ENCODE measurements at places on chromosomes 1 and 21.

DNA sequence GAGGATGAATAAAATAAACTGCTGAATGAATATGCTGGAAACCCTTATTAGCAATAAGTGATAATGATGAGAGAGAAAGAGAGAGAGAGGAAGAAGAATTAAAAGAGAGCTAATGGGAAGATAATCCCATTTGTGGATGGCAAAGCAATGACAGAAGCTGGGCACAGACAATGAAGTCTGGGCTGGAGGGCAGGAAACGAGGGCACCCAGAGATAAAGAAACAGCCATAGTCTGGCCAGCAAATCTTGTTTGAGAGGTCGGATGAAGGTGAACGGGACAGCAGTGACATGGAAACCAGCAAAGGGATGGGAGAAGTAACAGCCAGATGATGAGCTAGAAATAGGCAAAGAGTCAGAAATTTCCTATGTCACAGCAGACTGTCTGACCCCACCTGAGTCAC lies 155.9 kb downstream of the ASTN1 start:
- DNase-seq, result no peak

DNA sequence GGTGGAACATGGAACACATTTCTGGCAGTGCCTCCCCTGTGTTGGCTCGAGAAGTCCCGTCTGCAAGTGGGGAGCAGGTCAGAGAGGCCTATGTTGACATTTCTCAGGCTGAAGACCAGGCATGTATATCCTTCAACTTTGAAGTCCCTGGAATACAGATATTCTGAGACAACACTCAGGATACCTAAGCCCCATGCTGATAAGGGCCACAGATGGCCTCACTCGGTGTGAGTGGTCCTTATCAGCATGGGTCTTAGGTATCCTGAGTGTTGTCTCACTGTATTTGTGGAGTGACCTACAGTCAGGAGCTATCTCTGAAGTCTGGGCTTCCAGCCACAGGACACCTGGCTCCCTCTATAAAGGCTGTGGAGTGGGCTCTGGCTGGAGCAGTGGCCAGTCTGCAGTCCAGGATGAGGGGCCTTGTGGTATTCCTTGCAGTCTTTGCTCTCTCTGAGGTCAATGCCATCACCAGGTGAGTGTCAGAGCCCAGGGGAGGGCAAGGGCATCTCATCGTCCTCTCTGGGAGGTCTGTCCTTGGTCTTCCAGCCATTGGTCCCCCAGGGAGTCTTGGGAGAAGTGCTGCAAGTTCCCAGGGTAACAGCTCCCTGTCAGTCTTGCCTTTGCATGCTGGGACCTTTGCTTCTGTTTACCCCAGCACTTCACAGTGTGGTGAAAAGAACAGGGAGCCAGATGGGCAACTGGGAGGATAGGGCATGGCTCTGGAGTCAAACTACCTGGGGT lies 29.6 kb downstream of the PROK1 start:
- DNase-seq, result no peak

DNA sequence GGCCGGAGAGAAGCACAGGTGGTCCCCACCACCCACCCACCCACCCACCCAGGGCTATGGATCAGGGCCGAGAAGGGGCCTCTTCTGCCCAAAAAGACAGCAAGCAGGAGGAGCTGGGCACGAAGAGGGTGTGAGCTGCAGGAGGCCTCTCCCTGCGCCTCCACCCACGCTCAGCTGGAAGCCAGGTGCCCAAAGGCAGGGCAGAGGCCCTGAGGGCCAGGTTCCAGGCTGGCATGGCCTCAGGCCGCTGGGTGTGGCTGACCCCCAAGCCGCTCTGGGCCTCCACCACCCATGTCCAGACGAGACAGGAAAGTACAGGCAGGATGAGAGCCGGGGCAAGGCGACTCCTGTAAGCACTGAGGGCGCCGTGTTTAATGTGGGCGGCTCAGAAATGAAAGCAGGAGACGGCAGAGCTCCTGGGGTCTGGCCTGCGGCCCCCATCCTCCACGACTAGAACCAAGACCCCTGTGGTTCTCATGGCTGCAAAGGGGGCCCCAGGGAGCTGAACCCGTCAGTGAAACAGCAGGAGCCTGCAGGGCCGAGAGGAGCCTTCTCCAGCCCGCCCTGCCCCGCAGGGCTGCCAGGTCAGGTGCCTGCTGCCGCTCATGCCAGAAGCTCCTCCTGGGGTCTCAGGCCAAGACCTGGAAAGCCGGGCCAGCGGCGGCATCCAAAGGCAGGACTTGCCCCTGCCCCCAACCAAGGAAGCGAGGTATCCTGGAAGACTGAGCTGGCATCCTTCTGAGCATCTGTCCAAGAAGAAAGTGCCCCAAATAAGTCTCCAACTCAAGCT lies 56.0 kb downstream of the MEGF6 start:
- DNase-seq, result no peak

- peak; percentile 10 for DNase-seq
Measured at GRCh38 chr1:20698195-20698910, 19.5 kb downstream of the KIF17 start.

DNA sequence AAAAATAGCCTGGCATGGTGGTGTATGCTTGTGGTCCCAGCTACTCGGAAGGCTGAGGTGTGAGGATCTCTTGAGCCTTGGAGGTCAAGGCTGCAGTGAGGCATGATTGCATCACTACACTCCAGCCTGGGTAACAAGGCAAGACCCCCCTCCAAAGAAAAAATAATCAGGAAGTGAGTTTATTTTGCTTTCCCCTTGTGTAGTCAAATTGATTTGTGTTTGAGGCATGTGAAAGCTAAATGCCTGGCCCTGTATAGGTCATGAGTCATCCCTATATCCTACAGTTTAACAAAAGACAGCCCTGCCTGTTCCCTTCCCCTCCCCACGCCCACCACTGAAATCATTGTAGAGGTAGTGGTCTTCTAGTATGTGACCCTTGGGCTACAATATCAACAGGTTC lies 241.4 kb upstream of the JUN start:
- no peak for DNase-seq

- DNase-seq, result no peak
Measured at GRCh38 chr1:237590386-237590785, 300.3 kb downstream of the ZP4 start.

DNA sequence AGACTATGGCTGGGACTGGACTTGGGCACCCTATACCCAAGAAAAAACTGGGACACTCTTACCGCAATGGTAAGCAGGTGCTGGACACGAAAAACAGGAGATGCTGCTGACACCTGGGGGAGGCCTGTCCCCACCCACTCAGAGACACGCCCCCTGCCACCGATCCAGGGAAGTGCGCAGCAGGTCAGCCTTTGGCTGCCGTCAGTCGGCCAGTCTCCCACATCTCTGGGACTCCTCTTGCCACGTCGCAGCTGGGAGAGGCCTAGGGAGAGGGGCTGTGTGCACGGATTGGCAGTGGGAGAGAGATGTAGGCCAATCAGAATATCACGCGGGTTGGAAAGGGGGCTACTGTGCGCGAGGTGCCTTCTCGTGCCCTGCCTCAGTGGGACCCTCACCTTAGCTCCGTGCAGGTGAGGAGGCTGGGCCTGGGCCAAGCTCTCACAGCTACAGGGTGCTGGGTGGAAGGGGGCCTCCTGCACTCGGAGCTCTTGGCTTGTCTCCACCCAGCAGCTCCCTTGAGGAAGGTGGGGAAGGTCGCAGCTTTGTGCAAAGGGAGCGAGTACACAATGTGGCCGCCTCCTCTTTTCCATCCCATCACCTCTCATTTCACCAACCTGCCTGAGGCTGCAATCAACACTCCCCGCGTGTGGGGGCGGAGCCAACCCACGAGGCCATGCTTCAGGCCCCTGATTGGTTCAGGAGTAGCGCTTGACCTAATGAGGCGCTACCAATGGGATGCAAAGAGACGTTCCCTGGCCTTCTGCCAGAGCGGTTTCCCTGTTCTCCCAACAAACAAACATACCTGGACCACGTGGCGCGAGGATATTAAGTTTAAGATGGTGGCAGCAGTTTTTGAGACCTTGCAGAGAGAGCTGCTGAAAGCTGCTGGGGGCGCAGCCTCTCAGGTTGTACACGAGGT lies 25.7 kb upstream of the LDLRAP1 start:
- no peak for DNase-seq

DNA sequence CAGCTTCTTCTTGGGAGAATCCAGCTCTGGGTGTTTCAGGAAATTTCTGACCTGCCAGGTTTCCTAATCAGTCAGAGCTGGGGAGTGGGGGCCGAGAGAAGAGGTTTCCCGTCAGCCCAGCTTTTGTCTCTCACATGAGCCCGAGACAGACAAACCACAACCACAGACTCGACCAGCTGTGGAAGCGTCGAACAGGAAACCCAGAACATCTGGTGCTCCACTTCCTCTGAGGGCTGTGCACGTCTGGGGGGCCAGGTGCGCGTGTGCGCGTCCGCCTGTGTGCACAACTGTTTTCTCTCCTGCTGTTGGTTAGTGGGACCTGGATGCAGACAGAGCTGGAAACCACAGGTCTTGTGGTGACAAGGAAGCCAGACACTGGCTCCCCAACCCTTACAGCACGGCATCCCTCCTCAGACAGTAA lies 113.0 kb upstream of the SLC25A33 start:
- DNase-seq, result no peak

DNA sequence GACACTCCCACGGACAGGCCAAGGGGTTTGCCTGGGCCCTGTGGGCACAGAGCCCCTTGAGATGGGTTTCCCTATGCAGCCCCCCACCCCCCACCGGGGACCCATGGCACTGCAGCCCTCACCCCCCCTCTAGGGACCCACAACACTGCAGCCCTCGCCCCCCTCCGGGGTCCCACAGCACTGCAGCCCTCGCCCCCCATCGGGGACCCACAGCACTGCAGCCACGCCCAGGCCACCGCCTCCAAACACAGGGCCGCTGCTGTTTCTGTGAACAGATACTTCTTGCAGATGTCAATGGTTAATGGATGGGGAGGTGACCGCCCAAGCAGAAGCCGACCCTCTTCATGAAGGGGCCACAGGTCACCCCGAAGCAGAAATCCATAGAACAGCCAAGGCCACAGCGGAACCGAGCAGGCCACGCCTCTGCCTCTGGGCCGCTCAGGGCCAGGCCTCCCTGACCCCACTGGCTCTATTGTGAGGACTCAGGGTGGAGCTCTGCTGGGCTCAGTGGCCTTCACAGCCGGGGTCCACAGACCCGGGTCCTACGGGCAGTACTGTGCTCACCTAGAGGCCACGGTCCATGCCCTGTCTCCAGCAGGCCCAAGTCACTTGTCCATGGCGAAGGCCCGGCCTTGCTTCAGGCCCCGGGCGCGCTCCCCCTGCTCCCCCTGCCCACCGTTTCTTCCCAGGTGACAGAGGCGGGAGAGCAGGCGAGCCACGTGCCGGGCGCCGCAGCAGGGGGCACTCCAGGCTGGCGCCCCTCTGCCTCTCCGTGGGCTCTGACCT lies 4.1 kb upstream of the POFUT2 start:
- no peak for DNase-seq

DNA sequence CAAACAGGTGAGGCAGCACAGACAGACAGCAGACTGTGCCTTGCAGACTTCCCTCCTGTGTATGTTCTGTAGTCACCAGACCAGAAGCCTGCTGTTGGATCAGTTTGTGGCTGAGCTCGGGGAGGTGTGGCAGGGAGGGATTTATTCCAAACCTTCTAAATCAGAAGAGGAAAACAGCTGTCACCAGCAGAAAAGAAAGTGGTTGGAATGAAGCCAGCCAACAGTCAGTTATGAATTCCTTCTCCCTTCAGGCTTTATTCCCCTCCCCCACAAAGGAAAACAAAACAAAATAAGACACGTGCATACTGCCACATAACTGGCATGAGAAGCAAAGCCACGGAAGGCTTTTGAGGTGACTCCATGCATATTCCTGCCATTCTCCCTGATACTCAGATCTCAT lies 19.0 kb upstream of the PIGV start:
- no peak for DNase-seq

DNA sequence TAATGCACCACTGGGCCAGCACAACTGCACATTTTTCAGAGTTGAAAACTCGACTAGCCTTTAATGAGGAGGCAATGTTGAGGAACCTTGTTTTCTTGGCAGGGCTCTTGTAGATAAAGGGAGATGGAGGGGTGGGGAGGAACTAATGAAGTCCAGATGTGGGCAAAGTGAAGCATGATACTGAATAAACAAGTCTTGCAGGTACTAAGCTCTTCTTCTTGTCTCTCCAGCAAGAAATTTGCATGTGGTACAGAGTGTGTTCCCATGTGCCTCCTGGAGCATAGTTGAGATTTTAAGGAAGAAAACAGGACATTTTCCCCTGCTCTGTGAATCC lies 47.0 kb downstream of the PLPP3 start:
- no peak for DNase-seq

- DNase-seq, result no peak
Measured at GRCh38 chr1:25554886-25555752, 11.7 kb downstream of the LDLRAP1 start.

DNA sequence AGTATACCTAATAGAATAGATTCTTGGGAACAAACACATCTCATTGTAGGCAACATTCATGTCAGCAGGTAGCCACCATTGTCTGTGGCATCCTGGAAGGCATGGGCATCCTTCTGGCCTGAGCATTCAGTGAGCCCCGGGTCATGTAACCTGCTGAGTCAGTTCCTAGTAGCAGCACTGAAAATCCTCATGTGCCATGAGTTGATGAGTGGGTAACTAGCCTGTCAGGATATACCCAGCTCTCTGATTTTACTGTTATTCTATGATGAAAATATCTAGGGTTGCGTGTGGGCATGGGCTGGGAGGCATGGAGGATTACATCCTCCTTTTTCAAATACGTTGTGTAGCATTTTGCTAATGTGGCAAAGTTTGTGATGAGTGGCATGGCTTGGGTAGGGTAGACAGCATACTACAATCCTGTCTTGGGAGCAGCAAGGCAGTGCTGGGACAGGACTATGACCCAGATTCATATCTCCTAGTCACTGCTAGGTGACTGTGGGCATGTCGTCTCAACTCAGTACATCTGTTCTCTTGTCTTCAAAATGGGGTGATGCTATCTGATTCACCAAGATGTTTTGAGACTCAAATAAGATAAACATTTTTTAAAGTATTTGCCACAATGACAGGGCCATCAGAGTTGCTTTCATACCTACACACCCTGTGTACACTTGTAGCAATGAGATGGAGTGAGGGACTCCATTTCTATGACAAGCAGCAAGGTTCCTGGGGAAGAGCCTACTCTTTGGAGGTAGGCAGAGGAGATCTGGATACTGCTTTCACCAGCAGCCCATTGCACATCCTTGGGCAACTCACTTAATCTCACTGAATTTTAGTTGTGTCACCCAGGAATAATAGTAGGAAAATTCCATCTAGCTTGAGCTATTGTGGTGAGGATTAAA lies 62.5 kb downstream of the CD58 start:
- no peak for DNase-seq

DNA sequence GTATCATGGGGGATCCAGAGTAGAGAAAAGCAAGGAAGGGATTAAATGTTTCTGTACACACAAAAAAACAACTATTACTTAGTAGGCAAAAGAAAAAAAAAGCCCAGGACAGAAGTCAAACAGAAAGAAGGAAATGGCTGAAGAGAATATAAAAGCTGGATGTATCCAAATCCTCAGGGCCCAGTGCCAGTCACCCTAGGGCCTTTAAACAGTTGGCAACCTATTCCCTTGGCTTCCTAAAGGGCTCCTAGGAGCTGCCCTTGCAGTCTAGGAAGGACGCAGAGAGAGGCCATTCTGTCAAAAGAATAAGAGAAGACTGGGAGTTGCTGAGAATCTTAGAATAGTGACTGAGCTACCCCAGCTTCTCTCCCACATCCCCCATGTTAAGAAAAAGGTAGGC lies 5.0 kb downstream of the B4GALT3 start:
- no peak for DNase-seq

All from occipital lobe (tissue), 3 donors.